ENCODE measurements at places on chromosomes 2 and 18. TPM values are rescaled to one million over a fixed set of nuclear protein-coding genes. Genes with fewer than 3 reads are reported as not detected.

DNA sequence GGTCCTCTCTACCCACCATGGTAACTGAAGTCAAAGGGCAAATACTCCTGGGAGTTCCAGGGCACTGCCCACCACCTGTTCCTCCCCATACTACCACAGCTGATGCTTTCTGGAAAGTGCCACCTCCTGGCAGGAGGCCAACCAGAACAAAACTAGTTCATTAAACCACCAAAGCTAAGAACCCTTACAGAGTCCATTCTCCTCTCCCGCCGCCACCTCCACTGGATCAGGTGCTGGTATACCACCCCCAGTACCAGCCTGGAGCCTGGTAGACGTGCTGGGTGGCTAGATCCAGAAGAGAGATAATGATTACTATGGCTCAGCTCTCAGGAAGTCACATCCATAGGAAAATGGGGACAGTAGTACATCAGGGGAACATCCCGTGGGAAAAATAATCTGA is 300.9 kb downstream of the RIT2 start:
- no peak overlapping the region for H3K4me3 ChIP-seq
- no peaks in the 10 kb centered on the region for H3K27me3 ChIP-seq
- no peaks in the 10 kb centered on the region for H3K36me3 ChIP-seq
- no peak overlapping the region for H3K27ac ChIP-seq
- no peak for DNase-seq
- H3K4me1 ChIP-seq, result no peaks in the 10 kb centered on the region

- H3K36me3 ChIP-seq, result no peaks in the 10 kb centered on the region
- no peak for DNase-seq
- H3K4me1 ChIP-seq, result peaks cover 13% of the 10 kb centered on the region
- H3K27ac ChIP-seq, result no peak overlapping the region
- H3K4me3 ChIP-seq, result no peak overlapping the region
- H3K27me3 ChIP-seq, result no peaks in the 10 kb centered on the region
These were observed 197.7 kb upstream of the STON1 start for GRCh38 chr2:48332286-48332685.

GRCh38 chr2:74947703-74948102 is 10.7 kb upstream of the POLE4 start:
- H3K27ac ChIP-seq, result no peak overlapping the region
- no peaks in the 10 kb centered on the region for H3K36me3 ChIP-seq
- no peak overlapping the region for H3K4me3 ChIP-seq
- DNase-seq, result no peak
- H3K27me3 ChIP-seq, result peaks cover 13% of the 10 kb centered on the region

GRCh38 chr2:110650346-110650745 is 27.5 kb downstream of the BUB1 start:
- no peaks in the 10 kb centered on the region for H3K27me3 ChIP-seq
- no peak overlapping the region for H3K27ac ChIP-seq
- H3K4me3 ChIP-seq, result no peak overlapping the region
- no peaks in the 10 kb centered on the region for H3K4me1 ChIP-seq
- no peak for DNase-seq
- peaks cover 18% of the 10 kb centered on the region for H3K36me3 ChIP-seq

DNA sequence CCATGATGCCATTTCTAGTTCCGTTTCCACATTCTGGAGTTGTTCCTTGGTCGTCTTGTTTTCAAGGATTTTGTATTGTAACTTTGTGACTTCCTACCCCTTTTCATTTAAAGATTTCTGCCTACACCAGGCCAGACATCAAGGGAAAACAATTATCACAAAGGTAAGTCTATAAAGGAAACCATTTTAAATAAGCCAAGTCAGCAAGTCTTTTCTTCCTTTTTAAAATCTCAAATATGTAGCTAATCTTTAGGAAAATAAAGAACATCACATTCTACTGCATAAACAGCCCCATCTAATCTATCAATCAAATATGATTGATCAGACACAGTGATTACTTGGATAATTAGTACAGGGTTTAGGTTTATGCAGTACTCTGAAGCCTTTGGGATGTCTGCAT is 35.8 kb upstream of the INSIG2 start:
- no peak overlapping the region for H3K27ac ChIP-seq
- H3K36me3 ChIP-seq, result no peaks in the 10 kb centered on the region
- H3K27me3 ChIP-seq, result no peaks in the 10 kb centered on the region

- H3K4me3 ChIP-seq, result no peak overlapping the region
- no peaks in the 10 kb centered on the region for H3K27me3 ChIP-seq
- peak; percentile 28 for DNase-seq
- H3K36me3 ChIP-seq, result no peaks in the 10 kb centered on the region
These were observed 13.9 kb downstream of the ADAM23 start for GRCh38 chr2:206457188-206457634.

DNA sequence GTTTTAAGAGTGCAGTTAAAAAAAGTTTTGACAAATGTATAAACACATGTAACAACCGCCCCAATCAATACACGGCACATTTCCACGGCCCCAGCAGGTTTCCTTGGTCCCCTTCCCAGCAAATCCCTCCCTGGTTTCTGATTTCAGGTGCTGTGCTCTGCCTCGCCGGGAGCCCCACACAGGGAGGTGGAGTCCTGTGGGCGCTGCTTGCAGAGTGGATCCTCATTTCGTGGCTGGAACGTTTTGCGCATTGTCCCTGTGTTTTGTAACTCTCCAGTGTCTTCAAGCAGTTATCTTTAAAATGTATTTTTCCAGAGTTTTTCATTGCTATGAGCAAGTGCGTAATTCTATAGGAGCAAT is 124.8 kb downstream of the GALR1 start:
- H3K4me3 ChIP-seq, result no peak overlapping the region
- H3K27me3 ChIP-seq, result peaks cover 29% of the 10 kb centered on the region
- H3K4me1 ChIP-seq, result no peaks in the 10 kb centered on the region
- H3K36me3 ChIP-seq, result no peaks in the 10 kb centered on the region
- H3K27ac ChIP-seq, result no peak overlapping the region
- no peak for DNase-seq

DNA sequence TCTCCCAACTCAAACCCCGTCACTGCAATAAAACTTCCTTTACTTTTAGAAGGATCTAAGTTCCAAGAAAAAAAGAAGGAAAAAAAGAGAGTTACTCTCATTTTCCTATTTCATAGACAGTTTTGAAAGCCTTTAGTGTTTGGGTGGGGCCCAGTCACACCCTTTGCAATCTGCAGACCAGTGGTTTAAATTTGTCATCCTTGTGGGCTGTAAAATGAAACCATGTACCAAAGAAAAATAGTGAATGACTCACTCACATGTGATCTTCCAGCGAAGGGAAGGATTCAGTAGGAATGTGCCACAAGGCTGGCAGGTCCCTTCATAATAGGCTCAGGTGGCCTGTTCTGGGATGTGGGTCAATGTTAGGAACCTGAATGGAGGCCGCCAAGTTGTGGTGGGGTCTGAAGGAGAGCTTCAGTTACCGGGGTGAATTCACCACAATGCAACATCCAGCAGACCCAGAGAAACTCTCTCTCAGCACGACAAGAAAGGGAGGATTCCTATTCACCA is 28.3 kb downstream of the ANXA4 start:
- H3K27ac ChIP-seq, result peak overlapping the region; percentile 97
- peak overlapping the region; percentile 45 for H3K4me3 ChIP-seq
- peaks cover 90% of the 10 kb centered on the region for H3K36me3 ChIP-seq
- H3K4me1 ChIP-seq, result peaks cover 98% of the 10 kb centered on the region

DNA sequence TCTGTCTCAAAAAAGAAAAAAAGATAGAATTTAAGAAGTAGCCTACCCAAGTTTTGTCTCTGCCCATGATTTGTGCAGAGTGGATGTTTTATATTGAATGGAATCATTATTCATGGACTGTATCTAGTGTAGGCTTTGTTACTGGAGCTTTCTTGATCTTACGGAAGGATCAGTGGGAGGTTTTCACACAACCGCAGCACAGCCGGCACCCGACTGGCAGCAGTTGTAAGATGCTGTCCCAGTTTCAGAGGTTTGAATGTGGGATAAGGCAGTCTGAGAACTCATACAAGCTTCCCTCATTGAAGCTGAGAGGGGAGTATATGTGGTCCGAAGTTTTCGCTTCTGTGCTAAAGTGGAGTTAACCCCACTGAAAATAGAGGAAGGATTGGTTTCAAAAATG is 19.7 kb upstream of the SAG start:
- no peak for DNase-seq
- H3K4me3 ChIP-seq, result no peak overlapping the region
- H3K27me3 ChIP-seq, result no peaks in the 10 kb centered on the region
- H3K36me3 ChIP-seq, result peaks cover 50% of the 10 kb centered on the region

DNA sequence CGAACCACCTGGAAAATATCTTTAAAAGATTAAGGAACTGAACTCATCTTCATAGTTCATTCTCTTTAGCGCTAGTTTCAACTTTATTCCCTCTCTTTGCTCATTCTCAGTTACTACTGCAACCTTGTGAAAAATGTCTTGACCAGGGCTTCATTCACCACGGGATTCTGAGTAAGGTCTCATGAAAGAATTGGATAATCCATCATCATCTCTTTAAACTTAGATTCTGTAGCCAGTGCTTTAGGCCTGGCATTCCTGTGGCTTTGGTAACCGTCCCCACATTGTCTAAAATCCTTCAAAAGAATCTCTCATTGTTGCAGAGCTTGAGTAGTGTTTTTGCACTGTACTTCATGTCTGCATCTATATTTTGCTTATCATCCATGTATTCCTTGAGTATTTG is 229.5 kb downstream of the ETAA1 start:
- no peaks in the 10 kb centered on the region for H3K4me1 ChIP-seq
- no peaks in the 10 kb centered on the region for H3K27me3 ChIP-seq
- H3K4me3 ChIP-seq, result no peak overlapping the region
- no peaks in the 10 kb centered on the region for H3K36me3 ChIP-seq
- no peak overlapping the region for H3K27ac ChIP-seq
- DNase-seq, result no peak

GRCh38 chr2:155141418-155141817 is 442.9 kb downstream of the KCNJ3 start:
- no peak overlapping the region for H3K4me3 ChIP-seq
- no peak overlapping the region for H3K27ac ChIP-seq
- H3K36me3 ChIP-seq, result no peaks in the 10 kb centered on the region
- H3K4me1 ChIP-seq, result no peaks in the 10 kb centered on the region
- DNase-seq, result no peak

GRCh38 chr2:133253793-133254192 is 314.5 kb downstream of the NCKAP5 start:
- DNase-seq, result no peak
- no peaks in the 10 kb centered on the region for H3K4me1 ChIP-seq
- H3K36me3 ChIP-seq, result no peaks in the 10 kb centered on the region
- H3K27ac ChIP-seq, result no peak overlapping the region

DNA sequence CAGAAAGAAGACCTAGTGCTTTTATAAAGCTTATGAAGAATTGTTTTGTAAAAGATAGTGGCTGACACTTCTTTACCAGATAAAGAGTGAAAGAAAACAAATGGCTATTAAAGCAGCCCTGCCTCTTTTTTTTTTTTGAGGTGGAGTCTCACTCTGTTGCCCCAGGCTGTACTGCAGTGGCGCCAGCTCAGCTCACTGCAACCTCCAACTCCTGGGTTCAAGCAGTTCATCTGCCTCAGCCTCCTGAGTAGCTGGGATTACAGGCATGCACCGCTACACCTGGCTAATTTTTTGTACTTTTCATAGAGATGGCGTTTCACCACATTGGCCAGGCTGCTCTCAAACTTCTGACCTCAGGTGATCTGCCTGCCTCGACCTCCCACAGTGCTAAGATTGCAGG is 12.9 kb downstream of the ARPC2 start:
- H3K4me3 ChIP-seq, result no peak overlapping the region
- DNase-seq, result peak; percentile 43
- H3K4me1 ChIP-seq, result peaks cover 62% of the 10 kb centered on the region
- no peaks in the 10 kb centered on the region for H3K27me3 ChIP-seq

GRCh38 chr2:126220331-126220730 is 435.6 kb upstream of the GYPC start:
- no peaks in the 10 kb centered on the region for H3K4me1 ChIP-seq
- H3K27me3 ChIP-seq, result no peaks in the 10 kb centered on the region
- no peak for DNase-seq
- H3K4me3 ChIP-seq, result no peak overlapping the region
- no peaks in the 10 kb centered on the region for H3K36me3 ChIP-seq

DNA sequence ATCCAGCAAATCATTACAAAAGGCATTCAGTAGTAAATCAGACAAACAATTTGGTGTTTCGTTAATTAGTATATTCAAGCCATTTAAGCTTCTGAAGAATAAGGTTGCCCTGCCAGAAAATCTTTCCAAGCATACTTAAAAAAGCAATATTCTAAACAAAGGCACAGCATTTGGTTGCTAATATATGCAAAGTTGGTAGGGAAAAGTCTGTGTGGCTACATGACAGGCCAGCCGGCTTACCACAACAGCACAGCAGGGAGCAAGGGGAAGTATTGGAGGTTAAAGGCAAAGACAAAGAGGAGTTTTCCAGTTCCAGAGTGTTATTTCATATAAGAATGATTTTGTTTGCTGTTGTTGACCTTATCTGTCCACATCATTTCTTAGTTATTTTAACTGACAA is 282.3 kb downstream of the MBD5 start:
- DNase-seq, result no peak
- peaks cover 11% of the 10 kb centered on the region for H3K4me1 ChIP-seq
- no peak overlapping the region for H3K27ac ChIP-seq
- no peaks in the 10 kb centered on the region for H3K36me3 ChIP-seq
- no peak overlapping the region for H3K4me3 ChIP-seq
- no peaks in the 10 kb centered on the region for H3K27me3 ChIP-seq

- H3K4me3 ChIP-seq, result no peak overlapping the region
- peaks cover 11% of the 10 kb centered on the region for H3K36me3 ChIP-seq
- DNase-seq, result no peak
- H3K4me1 ChIP-seq, result peaks cover 43% of the 10 kb centered on the region
These were observed 318.0 kb downstream of the CELF4 start for GRCh38 chr18:37247497-37248161.

DNA sequence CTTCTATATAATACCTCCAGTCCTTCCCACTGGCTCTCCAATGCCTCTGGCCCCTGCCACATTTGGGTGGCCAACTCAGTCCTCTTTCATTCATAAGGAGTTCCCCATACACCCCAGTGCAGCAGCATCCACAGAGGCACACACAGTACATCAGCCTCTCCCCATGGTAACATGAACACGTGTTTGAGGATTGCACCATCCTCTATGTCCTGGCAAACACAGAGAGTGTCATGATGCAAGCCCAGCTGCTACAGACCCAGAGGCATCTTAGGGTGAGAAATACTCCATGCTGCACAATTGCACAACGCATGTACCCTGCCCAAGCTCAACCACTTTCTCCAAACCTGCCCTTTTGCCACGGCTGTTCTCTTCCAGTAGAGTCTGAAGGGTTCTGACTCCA is 11.5 kb downstream of the IGFBP5 start:
- no peak for DNase-seq
- no peaks in the 10 kb centered on the region for H3K27me3 ChIP-seq
- H3K4me1 ChIP-seq, result peaks cover 20% of the 10 kb centered on the region
- H3K36me3 ChIP-seq, result no peaks in the 10 kb centered on the region

GRCh38 chr18:42268798-42269197 is 313.8 kb downstream of the PIK3C3 start:
- H3K36me3 ChIP-seq, result no peaks in the 10 kb centered on the region
- no peak overlapping the region for H3K4me3 ChIP-seq
- DNase-seq, result no peak
- no peaks in the 10 kb centered on the region for H3K4me1 ChIP-seq
- no peaks in the 10 kb centered on the region for H3K27me3 ChIP-seq
- no peak overlapping the region for H3K27ac ChIP-seq

Gene PARD6G
- 0.81 TPM for total RNA-seq

Gene TRIM54
- total RNA-seq, result 2.3 TPM

Gene FABP1
- total RNA-seq, result not detected

Gene CDC42EP3
- 29.4 TPM for total RNA-seq

Gene PARD3B
- 10.1 TPM for total RNA-seq

Gene MAP3K19
- total RNA-seq, result not detected

Gene SERPINB8
- total RNA-seq, result 30.9 TPM

Gene DUSP2
- total RNA-seq, result 5.9 TPM

Gene PDCD1
- not detected for total RNA-seq

Data from Calu3 (cell line).